ENCODE measurements at places on chromosomes 7 and 10. TPM values are rescaled to one million over a fixed set of nuclear protein-coding genes. Genes with fewer than 3 reads are reported as not detected.

Gene FAM131B
- total RNA-seq = 38.2 TPM

Gene HOXA4
- not detected for total RNA-seq

GRCh38 chr10:86715156-86715795 lies 41.1 kb upstream of the BMPR1A start:
- H3K27me3 ChIP-seq = no peaks in the 10 kb centered on the region
- DNase-seq = no peak
- H3K4me1 ChIP-seq = peaks cover 3% of the 10 kb centered on the region
- H3K27ac ChIP-seq = no peak overlapping the region
- no peaks in the 10 kb centered on the region for H3K36me3 ChIP-seq
- H3K4me3 ChIP-seq = no peak overlapping the region

- no peak for DNase-seq
- no peak overlapping the region for H3K4me3 ChIP-seq
- H3K27me3 ChIP-seq = no peaks in the 10 kb centered on the region
- H3K36me3 ChIP-seq = peaks cover 2% of the 10 kb centered on the region
- H3K27ac ChIP-seq = no peak overlapping the region
- no peaks in the 10 kb centered on the region for H3K4me1 ChIP-seq
These were observed 158.7 kb upstream of the LANCL2 start for GRCh38 chr7:55206235-55207029.

Gene CHST3
- total RNA-seq = 5.7 TPM

Measured in H1 (cell line).